A549 treated with Hydrocortisone at 1 μM for 4 hours (cell line): ENCODE measurements at places on chromosomes 2 and 18. TPM values are rescaled to one million over a fixed set of nuclear protein-coding genes. Genes with fewer than 3 reads are reported as not detected.

The LONRF2 gene
- 2.0 to 2.6 TPM (median 2.5 TPM) in 5 replicates for total RNA-seq

The ARMC9 gene
- 12.9 to 16.8 TPM (median 14.9 TPM) in 5 replicates for total RNA-seq

The AOX1 gene
- total RNA-seq = 4.1 to 8.6 TPM (median 4.8 TPM) in 5 replicates

The ATF2 gene
- 15.1 to 20.6 TPM (median 19.0 TPM) in 5 replicates for total RNA-seq

The GULP1 gene
- total RNA-seq = 25.9 to 43.4 TPM (median 28.6 TPM) in 5 replicates

The MARCHF4 gene
- 23.4 to 28.5 TPM (median 26.3 TPM) in 5 replicates for total RNA-seq

The SIX3 gene
- total RNA-seq = 1.9 to 2.9 TPM (median 2.8 TPM) in 5 replicates

The SAG gene
- total RNA-seq = not detected in 5 replicates

The OLA1 gene
- 109 to 131 TPM (median 122 TPM) in 5 replicates for total RNA-seq

The TPO gene
- 0.07 to 0.17 TPM (median 0.10 TPM) in 5 replicates for total RNA-seq

The MC2R gene
- total RNA-seq = not detected in 5 replicates

The SLC5A7 gene
- not detected in 5 replicates for total RNA-seq

The DOCK10 gene
- total RNA-seq = 21.5 to 37.1 TPM (median 22.0 TPM) in 5 replicates

The G6PC2 gene
- not detected in 5 replicates for total RNA-seq

The TCF23 gene
- total RNA-seq = not detected in 5 replicates

The TTL gene
- 34.7 to 41.0 TPM (median 37.8 TPM) in 5 replicates for total RNA-seq
